ENCODE measurements at places on chromosomes 3 and 15.

DNA sequence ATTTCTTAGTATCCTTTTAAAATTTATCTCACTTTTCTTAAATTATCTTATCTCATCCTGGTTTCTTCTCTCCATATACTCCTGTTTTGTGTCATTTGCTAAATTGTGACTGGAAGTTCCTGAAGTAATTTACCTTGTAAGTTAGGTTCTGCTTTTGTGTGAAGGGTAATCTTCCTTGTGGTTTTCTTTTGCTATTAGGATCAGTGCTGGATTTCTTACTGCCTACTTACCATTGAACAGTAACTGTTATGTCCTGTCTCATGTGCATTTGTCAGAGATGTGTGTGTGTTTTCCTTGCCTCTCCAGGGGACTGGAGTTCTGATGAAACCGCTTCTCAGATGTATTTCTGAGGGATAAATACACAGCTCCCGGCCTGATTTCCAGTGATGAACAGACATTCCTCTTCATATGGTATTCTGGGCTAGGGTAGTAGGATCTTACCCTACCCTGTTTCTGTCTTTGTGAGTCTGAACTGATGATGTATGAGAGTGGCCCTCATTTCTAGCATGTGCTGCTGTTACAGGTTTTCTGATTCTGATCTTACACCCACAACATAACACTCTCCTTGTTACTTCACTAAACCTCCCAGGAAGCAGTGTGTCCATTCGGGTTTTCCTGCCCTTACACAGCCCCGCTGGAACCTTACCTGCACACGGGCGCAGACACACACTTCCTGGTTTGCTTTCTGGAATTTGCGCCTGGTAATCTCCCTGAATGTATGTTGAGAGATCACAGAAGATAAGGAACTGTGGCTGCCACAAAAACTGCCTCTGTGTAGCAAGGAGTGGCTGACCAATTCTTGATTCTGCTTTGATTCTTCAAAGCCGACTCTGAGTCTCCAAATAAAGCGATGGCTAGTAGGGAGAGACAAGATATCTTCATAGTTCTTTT, 14.7 kb downstream of the PAK2 start:
- DNase-seq, result no peak

DNA sequence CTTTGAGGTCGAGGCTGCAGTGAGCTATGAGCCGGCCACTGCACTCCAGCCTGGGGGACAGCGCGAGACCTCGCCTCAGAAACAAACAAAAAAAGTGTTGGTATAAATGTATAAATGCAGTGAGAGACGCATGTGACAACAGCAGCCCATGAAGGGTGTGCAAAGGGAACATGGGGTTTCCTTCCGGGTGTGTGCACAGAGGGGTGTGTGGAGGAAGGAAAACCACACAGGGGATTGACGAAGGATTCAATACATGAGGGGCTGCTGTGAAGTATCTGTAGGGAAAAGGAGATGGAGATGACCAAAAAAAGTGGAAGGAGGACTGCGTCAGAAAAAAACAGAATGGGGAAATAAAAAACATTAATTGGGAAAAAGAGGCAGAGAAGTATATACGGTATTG, 1.1 kb downstream of the MTFMT start:
- no peak for DNase-seq

DNA sequence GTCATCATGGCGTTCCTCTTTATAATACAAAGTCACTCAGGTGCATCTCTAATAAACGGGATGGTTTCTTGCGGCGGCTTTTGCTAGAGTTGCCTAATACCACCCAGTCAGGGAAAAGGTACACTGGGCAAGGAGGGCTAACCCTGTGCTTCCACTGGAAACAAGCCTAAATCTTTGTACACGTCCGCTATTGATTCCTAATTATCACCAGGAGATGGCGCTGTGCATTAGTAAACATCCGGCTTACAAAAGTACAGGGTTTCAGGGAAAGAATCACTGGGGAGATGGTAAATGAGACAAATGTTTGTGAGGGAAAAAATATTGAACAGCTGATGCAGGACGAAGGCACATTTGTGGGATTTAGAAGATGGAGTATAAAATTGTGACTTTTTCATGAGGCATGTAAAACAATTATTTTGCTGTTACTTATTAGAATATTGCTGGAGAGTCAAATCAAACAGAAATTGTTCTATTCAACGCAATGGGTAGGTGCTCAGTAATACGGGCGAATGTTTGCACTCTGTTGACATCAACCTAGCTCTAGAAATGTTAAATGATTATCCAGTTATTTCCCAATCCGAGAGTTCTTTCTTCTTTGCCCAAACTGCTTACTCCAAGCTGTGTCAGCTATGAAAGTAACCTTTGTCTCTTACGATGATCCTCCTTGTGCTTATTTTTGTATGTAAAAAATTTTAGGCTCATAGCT, 50.6 kb downstream of the GMNC start:
- DNase-seq, result no peak

- DNase-seq, result no peak
Measured at GRCh38 chr3:50133283-50133615, 21.9 kb upstream of the SEMA3F start.

GRCh38 chr3:23592961-23593931, 212.5 kb upstream of the UBE2E1 start:
- no peak for DNase-seq

- no peak for DNase-seq
Measured at GRCh38 chr3:53269888-53270880, 14.4 kb upstream of the TKT start.

GRCh38 chr15:82810890-82811426, 1.5 kb downstream of the WHAMM start:
- DNase-seq, result no peak

- no peak for DNase-seq
Measured at GRCh38 chr15:93029836-93030429, 59.1 kb downstream of the RGMA start.

GRCh38 chr15:69782809-69783208, 314.9 kb downstream of the TLE3 start:
- no peak for DNase-seq

GRCh38 chr3:176855901-176856486, 341.3 kb downstream of the TBL1XR1 start:
- DNase-seq, result no peak

DNA sequence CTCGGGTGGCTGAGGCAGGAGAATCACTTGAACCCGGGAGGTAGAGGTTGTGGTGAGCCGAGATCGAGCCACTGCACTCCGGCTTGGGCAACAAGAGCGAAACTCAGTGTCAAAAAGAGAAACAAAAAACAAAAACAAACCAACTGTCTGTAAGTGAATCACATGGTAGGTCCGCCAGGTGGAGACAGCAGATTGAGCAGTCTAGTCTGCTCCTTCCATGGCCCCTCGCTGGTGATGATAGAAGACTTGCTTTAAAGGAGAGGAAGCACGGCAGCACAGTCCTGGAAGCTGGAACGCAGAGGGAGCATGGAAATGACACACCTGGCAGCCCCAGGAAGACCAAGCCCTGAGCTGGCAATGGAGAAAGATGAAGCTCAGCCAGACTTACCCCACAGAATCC, 31.4 kb upstream of the MGLL start:
- no peak for DNase-seq

DNA sequence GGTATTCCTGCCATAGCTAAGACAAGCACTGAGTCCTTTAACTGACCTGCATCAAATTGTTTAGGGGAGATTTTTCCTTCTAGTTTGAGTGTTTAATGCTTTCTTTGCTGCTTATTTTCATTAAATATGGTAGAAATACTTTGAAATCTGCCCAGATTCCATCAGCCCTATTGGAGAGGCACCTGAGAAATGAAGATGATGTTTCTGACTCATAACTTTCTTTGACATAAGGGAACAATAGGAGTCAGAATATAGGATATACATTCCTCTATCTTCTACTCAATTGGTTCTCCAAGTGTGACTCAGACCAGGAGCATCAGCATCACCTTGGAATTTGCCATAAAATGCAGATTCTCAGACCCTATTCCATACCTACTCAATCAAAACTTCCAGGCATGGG, 27.4 kb downstream of the BTD start:
- DNase-seq, result no peak

DNA sequence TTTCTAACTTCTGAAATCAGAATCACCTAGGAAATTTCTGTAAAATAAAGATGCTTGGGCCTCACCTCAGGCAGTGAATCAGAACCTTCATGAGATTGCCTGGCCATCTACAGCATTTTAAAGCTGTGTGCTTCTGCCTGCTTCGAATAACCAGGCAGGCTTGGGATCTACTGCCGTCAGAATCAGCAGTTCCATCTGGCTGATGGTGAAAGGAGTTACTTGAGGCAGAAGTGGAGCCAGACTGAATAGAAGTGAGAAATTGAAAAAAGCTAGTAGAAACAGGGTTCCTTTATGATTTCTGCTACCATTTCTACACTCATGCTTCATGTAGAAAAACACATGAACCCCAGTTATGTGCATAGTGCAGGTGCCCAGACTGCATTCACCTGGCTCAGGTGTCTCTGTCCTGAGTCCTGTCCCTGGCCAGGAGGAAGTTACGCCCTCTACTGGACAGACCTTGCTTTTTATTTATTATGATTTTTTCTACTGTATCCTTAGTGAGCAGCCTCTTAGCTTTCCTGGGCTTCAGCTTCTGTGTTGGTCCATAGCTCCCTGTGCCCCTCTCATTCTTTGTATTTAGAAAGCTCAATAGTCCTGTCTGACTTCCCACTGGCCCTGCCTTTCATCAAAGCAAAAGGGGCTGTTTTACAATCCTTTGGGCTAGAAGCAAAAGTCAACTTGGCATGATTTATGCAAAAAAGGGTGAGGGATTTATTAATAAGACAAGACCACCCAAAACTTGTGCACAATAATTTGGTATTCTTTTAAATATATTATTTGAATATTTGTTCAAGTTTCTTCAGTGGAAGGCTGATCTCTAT, 200.8 kb upstream of the GOLGA6L4 start:
- DNase-seq, result no peak

DNA sequence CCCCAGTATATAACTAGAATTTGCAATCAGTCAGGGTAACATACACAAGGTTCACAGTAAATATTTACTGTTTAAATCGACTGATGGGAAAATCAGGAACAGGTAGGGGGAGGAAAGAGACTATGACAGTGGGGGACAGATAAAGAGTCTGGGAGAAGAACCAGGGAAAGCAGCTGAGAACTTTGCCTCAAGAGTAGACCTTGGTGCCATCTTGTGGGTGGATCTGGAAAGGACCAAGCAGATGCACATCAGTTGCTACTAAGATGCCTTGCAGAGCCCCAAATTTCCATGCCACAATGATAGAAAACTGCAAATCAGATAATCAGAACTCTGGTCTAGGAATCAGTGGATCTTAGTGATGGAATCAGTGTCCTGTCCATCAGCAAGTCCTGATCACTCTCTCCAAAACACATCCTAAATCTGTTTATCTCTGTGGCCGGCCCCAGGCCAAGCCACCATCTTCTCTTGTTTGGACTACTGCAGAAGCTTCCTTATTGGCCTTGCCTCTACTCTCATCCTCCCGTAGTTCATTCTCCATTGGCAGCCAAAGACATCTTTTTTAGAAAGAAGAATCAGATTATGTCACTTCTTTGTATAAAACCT, 62.7 kb downstream of the PDE8A start:
- peak; percentile 8 for DNase-seq

DNA sequence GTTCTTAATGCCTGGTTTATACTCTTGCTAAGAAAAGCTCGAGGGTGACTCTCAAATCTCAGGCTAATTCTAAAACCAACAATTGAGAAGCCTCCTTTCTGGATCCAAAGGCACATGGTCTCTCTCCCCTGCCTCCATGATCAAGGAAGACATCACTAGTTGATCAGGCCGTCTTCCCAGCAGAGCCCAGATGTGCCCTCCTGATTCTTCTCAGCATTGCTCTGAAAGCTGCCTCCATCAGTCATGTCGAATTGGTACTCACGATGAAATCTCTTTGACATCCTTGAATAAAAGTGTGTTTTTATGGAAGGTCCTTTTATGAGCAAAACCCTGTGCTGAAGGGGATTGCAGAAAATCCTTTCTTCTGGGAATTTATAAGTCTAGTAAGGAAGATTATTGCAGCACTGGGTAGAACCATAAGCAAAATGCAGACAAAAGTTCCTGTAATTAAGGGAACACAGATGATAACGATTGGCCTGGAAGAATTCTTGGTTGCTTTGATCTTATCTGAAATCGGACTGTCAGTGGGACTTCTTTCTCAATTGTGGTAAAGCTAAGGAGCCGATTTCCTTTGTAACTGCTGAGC, 345.9 kb downstream of the PTPRG start:
- DNase-seq, result no peak

DNA sequence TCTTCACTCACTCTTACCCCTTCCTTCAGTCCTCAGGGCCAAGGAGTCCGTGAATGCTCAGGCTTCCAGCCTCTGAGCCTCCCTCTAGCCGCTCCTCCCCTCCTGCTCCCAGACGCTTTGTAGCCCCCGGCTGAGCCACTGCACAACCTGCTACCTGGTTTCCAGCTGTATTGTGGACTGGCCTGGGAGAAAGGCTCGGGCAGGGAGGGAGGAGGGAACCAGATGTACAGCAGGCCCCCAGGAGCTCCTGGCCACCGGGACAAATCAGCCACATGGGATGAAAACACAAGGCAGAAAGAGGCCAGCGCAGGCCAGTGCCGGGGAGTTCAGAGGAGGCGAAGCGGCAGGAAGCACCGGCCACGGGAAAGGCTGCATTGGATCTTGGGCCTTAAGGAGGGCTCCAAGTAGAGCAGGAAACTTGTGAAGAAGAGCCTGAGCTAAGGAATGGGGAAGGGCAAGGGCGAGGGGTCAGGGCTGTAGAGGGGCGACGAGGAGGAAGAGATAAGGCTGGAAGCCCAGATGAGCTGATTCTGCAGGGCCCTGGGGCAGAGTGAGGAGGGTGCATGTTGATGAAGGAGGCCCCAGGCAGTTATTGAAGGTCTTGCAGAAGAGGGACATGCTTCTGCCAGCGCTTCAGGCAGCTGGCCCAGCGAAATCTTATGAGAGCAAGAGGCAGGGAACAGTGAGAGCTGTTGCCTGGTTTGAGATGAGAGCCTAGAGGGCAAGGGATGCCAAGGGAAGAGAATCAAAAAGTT, 14.3 kb downstream of the CPN2 start:
- no peak for DNase-seq

DNA sequence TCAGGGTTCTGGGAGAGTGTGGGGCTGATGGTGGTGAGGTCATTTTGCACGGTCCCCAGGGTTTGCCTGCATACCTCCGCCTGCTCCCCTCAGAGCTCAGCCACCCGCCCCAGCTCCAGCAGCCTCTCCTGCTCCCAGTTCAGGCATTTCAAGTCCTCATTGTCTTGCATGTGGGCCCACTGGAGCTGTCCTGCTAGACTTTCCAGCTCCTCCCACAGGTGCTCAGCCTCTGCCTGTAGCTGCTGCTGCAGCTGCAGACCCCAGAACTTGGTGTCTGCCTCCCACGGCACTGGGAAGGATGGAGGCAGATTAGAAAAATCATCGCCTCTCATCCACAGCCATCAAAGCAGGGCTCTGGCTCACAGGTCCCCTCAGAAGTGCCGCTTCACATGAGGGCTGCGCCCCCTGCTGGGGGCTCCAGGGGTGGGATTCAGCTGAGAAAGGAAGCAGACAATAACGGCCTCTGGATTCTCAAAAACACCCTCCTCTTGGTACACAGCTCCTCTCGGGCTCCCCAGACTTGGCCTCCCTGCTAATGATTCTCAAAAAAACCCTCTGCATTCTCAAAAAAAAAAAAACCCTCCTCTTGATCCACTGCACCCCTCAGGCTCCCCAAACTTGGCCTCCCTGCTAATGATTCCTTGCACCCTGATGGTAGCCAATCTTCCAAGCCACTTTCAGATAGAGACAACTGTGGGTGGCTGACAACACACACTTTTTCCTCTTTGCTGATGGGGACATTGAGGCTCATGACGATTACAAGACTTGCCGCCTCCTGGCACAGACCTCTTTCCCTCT, 89.3 kb upstream of the C2CD4B start:
- DNase-seq, result peak; percentile 63

- DNase-seq, result no peak
Measured at GRCh38 chr3:187618722-187619121, 51.5 kb downstream of the SST start.

- no peak for DNase-seq
Measured at GRCh38 chr15:31285772-31286261, 40.8 kb upstream of the KLF13 start.

GRCh38 chr15:63939531-63940130, 105.9 kb upstream of the HERC1 start:
- no peak for DNase-seq
